ENCODE measurements at places on chromosomes 6 and 20.

GRCh38 chr6:153032255-153032882 lies 29.9 kb upstream of the MTRF1L start:
- no peak for DNase-seq

- no peak for DNase-seq
These were observed 9.3 kb downstream of the NUDT3 start for GRCh38 chr6:34383161-34383631.

DNA sequence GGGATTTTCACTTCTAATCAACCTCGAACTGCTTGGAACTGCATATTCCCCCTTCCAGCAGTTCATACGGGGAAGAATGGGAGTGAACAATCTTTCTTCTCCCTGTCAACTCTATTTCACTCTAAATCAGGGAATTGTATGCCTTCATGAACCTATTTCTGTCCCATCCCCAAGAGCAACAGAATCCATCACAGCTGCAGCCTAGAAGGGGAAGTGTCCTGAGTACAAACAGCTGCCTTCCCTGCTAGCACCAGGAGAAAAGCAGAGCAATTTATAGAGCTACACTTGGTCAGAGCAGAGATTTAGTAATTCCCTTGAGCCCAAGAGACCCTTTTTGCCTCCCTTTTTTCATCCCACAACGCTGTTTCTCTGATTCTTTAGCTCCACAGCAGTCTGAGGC lies 208.4 kb downstream of the ADGRG6 start:
- no peak for DNase-seq

DNA sequence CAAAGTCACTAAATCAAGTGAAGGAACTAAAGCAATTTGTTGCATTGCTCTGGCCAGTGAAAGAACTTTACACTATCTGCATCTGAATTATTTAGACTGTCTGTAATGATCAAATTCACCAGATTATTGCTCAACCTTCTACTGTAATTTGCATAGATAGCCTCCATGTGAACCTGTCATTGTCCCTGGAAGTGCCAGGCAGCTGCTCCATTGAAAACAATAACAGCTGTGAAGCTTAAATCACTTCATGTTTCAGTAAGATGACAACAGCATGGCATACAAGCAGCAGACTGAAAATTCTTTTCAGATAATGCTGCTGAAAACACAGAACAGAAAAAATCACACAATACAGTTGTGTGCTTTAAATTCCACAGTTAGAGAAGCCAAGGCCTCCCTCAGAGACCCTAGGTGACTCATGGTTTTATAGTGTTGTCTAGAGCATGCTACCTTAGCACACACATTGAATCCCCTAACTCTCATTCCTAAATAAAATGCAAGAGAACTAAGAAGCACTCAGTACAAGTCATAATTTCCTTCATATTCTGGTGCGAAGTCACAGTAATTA lies 248.9 kb downstream of the TPBG start:
- DNase-seq = no peak

- DNase-seq = no peak
These were observed 13.4 kb downstream of the SRC start for GRCh38 chr20:37359331-37359730.

- DNase-seq = no peak
These were observed 1059.0 kb upstream of the EPHA7 start for GRCh38 chr6:94478133-94479005.

- DNase-seq = no peak
These were observed 147.2 kb downstream of the SYCP2 start for GRCh38 chr20:59785986-59786795.

GRCh38 chr6:16852671-16853070 lies 91.4 kb upstream of the ATXN1 start:
- DNase-seq = no peak

- no peak for DNase-seq
These were observed 10.5 kb upstream of the TAB2 start for GRCh38 chr6:149306967-149307366.

GRCh38 chr6:43829470-43829869 lies 59.5 kb downstream of the VEGFA start:
- DNase-seq = no peak

GRCh38 chr6:107292715-107293271 lies 166.6 kb downstream of the PDSS2 start:
- no peak for DNase-seq

DNA sequence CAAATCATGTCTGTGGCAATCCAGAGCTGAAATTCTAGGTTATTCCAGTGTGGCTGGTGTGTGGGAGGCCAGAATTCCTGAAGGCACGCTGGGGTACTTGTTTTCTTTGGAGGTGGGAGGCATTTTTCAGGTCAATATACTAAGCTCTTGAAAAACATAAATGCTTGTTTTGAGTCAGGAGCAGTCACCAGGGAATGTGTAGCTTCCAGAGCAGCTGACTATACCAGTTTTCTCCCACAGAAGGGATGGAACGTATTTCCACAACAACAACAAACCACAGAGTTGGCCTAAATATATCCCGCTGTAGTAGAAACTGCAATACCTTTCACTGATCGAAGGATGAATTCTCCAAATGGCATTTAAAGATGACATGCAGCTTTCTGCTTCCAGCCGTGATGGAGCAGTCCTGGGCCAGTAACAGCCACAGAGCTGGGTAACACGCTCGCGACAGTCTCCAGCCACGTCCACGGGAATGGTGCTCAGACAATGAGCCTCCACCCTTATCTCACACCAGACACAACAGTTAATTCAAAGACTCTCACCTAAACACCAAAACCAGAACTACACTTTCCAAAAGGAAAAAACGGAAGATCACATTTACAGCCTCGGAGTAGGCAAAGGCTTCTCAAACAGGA lies 23.2 kb downstream of the CHRNA4 start:
- no peak for DNase-seq

- no peak for DNase-seq
These were observed 3.2 kb downstream of the PTK6 start for GRCh38 chr20:63533871-63534393.

- no peak for DNase-seq
These were observed 309.3 kb downstream of the HDGFL1 start for GRCh38 chr6:22878706-22879105.

- no peak for DNase-seq
These were observed 823.4 kb upstream of the GJE1 start for GRCh38 chr6:141309295-141309694.

DNA sequence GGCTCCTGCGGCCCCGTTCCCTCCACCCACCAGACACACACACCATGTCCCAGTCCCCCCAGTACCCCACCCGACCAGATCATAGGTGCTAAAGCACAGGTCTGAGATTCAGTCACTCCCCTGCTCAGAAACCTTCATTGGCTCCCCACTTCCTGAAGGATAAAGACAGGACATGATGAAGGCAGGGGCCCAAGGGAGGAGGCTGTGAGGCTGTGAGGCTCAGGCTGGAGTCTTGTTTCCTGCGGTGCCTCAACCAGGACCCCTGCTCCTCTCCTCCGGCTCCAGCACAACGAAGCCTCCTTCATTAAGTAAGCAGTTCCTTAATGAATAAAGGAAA lies 81.1 kb downstream of the NCR2 start:
- no peak for DNase-seq

GRCh38 chr6:5749651-5750215 lies 257.0 kb downstream of the NRN1 start:
- no peak for DNase-seq

GRCh38 chr6:2196079-2196679 lies 49.2 kb downstream of the GMDS start:
- no peak for DNase-seq

DNA sequence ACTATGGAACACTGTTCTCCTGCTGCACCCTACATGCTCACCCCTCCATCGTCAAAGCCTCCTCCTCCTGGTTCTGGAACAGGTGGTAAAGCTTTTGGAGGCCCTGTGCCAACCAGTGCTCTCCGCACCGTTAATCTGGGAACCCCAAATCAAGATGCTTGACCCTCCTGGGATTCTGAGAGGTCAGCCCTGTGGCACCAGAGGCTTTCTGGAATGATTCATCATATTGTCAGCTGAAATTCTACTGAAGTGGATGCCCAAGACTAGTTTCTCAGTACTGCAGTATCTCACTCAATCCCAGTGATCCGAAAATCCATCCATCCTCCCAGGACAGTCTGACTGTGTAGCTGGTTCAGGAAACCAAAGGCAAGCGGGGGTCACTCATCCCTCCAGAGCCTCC lies 92.7 kb downstream of the TRERF1 start:
- no peak for DNase-seq

- DNase-seq = no peak
These were observed 43.1 kb downstream of the GNAS start for GRCh38 chr20:58895448-58896180.

DNA sequence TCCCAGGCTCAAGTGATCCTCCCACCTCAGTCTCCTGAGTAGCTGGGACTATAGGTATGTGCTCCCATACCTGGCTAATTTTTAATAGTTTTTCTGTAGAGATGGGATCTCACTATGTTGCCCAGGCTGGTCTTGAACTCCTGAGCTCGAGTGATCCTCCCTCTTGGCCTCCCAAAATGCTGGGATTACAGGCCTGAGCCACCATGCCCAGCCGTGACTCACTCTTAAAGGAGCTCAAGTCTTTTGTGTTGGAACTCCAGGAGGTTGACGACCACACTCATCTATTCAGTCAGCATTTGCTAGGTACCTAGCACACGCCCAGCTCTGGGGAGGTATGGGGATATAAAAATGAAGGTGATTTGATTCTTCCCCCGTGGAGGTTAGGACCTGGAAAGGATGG lies 62.8 kb downstream of the UTRN start:
- DNase-seq = no peak

DNA sequence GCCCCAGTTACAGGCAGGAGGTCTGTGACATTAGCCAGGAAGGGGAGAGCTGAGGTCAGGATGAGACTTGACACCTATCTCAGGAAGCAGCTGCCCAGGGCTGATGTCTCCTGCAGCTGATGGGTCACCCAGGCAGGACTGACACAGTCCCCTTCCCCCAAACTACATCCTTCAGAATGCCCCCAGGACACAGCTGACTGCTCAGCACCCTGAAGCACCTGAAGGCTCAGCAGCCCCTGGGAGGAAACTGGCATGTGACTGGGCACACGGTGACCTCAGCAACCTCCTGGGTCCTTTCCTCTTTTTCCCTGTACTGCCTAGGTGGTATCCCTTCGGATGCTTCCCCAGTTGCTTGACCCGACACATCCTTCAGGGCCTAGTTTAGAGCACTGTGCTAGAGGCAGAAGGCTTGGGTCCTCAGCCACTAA lies 1.9 kb downstream of the SDC4 start:
- DNase-seq = no peak

DNA sequence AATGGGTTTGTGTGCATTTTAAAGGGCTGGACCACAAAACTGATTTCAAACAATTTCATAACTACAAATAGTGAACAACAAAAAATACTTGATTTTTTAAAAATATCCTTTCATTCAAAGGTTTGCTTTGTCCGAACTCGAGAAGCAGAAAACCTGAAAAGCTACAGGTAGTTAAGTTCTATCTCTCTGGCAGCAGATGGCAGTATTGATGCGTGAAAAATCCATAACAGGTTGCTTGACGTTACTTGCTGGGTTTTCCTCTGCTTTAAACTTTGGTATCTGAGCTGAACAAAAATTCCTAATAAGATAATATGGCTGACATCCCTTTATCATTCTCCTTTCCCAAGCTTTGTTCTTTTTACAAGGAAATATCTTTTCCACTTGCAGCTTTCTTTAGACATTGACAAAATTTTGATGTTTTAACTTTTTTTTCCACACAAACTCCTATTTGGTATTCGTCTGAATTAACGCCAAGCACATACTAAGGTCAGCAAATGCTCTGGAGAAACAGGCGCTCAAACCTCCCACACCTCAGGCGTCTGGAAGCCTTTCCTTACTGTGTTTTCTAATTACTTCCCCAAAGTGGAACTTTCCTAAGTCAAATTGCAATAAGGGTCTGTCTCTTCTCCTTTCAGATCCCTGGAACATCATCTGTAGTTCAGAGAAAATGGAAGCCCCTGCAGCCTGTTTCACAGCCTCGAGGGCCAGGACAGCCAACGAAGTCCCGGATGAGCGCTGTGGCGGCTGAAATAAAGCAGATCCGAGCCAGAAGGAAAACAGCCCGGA lies 50.3 kb upstream of the GFRAL start:
- no peak for DNase-seq

GRCh38 chr20:64035066-64035932 lies 683 bp upstream of the C20orf204 start:
- peak; percentile 49 for DNase-seq

DNA sequence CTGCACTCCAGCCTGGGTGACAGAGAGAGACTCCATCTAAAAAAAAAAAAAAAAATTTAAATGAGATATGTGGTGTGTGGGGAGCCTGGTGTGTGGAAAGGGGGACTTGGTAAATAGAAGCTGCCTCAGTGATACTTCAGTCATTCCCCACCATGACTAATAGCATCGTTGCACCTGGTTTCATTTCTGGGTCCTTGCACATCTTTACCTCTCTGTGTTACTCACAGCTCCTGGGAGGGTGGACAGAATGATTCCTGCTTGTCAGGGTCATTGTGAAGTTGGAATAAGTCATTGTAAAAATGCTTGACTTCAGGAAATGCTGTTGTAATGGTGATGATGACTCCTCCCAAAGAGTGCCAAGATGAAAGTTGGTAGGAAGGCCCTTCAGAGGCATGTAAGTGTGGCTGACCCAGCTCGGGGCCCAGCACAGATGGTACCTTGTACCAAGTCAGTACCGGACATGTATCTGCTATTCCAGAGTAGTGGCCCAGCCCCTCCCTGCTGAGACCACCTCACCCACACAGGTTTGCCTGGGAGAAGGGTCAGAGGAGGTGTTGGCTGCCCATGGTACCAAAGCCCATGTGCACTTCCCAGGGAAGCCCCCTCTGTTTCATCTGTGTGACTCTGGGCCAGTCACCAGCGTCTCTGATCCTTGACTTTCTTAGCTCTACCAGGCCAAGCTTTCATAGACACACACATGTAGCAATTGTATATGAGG lies 48.4 kb downstream of the PLAGL2 start:
- DNase-seq = peak; percentile 43

DNA sequence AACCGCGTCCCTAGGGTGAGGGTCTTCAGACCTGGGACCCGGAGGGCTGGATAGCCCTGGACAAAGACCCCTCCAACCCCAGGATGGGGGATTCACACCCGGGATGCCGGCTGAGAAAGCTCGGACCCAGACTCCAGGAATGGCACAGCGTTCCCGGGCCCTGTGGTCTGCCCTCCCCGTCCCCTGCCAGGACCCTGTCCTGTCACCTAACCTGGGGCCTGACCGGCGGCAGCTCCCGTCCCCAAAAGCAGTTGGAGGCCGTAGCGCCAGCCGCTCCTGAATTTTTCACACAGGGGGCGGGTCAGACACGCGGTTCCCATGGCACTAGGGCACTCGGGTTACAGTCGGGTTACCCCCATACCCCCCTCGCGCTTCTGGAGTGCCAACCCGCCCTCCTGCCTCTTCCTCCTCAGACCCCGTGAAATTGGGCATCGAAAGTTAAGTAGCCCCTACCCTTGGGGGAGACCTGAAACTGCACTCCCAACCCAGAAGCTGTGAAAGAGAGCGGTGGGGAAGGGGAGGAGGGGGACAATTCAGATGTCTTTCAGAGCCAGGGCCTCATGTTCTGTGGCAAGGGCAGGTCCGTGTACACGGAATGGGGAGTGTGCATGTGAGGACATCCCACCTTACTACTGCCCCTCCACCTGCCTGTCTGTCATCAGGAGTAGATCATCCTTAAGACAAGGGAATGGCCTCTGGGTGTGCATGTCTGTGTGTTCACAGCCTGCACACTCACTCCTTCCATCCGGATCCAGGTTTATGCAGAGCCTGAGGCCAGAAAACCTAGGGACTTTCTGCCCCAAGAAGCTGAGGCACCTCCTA lies 595 bp downstream of the REM1 start:
- DNase-seq = no peak

- no peak for DNase-seq
These were observed at the start of gene KHDC1L for GRCh38 chr6:73225396-73225795. TSS of gene KHDC1L (minus strand) at chr6:73225496. CDS start at chr6:73225408, 88 bp downstream.

GRCh38 chr6:148750838-148751792 lies 4.3 kb downstream of the UST start:
- DNase-seq = no peak

Measured in stimulated activated CD4-positive, alpha-beta T cell treated with anti-CD3 and anti-CD28 coated beads, Interleukin-1b, Interleukin-23, amount 100 ng/mL, for 48 hours (primary cell).